Kidney epithelial cell (primary cell): ENCODE measurements at places on chromosomes 11 and 22.

- DNase-seq: no peak
These were observed 112.2 kb downstream of the NECTIN1 start for GRCh38 chr11:119616586-119617339.

- DNase-seq: no peak
These were observed 1484.5 kb upstream of the TENM4 start for GRCh38 chr11:80925321-80925720.

GRCh38 chr11:1597331-1597993 is 632 bp downstream of the KRTAP5-2 start:
- DNase-seq: no peak

DNA sequence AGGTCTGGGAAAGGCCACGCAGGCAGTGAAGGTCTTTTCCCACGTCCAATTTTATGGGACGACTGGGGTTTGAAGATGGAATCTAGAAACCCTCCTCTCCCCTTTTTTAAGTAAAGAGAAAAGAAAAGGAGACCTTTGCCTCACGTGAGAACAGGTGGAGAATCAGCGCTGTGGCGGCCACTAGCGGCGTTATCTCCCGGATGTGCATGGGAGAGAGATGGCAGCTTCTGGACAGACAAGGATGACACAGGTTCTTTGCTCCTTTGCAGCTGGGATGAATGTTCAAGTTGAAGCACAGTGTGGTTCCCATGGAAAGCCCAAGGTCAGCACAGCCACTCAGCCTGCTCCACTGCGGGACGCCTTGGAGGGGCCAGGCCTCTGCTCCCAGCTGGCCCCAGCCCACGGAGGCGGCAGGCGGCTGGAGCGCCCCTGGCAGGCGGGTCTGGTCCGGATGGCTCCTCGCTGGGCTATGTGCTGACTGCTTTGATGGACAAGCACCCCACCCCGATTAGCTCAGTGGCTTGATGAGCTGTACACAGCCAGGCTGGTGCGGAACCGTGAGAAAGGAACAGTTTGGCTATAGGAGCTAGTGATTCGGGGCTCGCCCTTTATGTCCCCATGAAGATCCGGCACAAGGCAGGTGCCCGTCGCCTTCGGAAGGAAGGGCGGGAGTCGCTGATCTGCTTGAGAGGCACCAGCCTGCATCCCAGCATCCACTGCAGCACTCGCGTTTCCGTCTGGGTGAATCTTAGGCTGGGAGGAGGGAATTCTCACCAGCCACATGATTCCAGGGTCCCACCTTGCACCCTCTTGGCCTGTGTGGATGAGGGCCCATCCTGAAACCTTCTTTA is 14.5 kb upstream of the BID start:
- no peak for DNase-seq
